ENCODE measurements at places on chromosomes 5 and 9.
A peak's percentile ranks its signal among the peaks of the same experiment; 100 is the strongest.

- no peak for DNase-seq
Measured at GRCh38 chr9:133956520-133957076, 35.5 kb downstream of the VAV2 start.

DNA sequence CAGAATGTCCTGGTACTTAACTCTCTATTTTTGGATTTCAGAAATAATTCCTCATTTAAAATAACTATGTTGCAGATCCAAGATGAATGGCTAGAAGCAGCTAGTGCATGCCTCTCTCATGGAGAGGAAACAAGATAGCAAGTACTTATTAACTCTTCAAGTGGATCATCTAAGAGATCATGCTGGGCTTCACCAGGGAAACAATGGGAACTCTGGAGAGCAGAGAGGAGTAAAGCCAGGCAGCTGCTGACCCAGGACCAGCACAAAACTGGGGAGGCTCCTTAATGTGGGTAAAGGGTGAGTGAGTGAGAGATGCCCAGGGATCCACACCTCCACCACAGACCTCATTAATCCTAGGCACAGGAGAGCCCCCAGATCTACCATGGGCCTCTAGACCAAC, 897.8 kb upstream of the ACO1 start:
- no peak for DNase-seq

DNA sequence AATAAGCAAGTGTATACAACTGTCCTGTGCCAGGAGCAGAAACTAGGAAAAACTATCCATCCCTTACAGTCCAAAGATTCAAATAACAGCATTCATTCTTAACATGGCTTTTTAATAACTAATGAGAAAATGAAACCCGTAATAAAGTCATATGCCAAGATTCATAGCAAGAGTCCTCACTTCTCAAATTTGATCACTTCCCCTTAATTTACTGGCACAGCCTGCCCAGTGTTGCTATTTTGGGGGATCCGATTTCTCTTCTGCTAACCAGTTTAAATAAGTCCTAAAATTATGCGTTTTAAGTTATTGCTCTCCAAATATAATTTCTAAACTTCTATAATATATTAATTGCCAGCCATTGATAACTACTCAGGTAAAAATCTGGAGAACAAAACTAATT, 177.0 kb upstream of the PTGER4 start:
- no peak for DNase-seq

DNA sequence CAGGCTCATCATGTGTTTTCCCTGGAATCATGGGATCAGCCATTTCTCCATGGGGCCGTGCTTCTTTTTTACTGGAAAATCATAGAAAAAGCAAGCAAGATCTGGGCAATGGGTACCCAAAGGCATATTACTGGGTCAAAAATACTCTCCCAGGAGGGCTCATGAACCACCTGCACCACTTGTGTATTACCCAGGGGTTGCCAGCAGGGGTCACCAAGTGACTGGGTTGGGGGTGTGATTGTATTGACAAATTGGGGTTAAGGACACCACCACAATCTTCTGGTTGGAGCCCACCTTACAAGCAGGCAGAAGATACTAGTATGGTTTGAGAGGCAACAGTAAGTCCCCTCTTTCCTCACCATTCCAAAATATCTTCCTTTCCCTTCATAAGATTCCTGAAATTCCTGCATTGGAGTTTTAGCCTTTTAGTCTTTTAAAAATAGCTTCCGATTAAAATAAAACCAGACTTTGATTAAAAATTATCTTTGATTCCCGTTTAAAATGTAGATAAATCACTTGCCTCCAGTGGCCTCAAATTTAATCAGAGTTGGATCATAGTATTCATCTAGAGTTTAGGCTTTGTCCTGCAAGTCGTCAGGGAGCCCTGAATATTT, 603.3 kb downstream of the KIF4B start:
- DNase-seq: no peak

DNA sequence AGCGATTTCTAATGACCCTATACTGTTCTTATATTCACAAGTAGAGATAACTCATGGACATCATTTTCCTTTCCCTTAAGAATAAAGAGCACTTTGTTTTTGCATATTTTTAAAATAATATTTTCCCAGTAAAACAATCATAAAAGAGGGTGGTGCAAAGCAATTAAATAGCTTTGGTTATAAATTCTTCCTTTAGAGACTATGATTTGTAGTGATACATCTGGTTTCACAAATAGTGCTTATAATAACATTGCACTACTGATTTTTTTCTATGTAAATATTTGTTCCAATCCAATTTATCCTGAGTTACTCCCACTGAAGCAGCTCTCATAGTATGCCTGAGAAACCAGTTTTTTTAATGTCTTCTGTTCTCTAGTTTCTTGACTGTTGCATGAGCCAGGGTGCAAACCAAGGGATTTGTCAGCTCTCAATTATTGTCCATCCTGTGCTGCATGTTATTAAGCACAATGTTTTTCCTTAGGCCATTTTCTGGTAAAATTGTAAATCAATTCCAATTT, 74.7 kb downstream of the LURAP1L start:
- peak; percentile 4 for DNase-seq

GRCh38 chr5:132812123-132812765, 858 bp upstream of the SOWAHA start:
- no peak for DNase-seq

DNA sequence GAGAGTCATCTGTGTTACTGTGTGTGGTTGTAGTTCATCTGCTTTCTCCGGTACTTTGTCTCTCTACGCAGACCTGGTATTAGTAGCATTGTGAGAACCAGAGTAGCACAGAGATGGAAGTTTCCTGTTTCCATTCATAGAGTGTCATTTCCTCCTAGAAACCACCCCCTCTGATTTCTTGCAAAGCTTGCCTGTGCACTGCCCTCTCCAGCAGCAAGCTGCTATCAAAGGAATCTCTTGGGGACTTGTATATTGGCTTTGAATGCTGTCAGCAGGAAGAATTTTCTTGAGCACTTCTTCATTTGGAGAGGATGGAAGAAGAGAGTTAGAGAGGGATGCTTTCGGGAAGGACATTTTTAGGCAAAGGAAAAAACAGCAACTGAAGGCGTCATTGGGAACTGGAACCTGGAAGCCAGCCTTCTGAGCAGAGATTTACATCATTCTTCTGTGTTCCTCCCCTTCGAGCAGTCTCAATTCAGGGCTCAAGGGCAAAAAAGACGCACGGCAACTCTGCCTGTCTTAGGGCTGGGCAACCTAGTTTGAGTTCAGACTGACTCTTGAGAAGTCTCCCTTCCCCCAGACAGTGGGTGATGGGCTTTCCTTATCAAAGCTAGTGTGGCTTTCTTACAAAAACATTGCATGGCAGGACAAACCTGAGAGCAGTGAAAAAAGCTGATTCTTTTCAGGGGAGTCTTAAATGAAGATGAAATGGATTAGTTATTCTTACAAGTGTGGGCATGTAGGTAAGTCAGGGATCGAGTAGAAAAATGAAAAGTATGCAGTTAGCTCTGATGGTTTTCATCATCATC, 226.3 kb downstream of the AOPEP start:
- DNase-seq: no peak

DNA sequence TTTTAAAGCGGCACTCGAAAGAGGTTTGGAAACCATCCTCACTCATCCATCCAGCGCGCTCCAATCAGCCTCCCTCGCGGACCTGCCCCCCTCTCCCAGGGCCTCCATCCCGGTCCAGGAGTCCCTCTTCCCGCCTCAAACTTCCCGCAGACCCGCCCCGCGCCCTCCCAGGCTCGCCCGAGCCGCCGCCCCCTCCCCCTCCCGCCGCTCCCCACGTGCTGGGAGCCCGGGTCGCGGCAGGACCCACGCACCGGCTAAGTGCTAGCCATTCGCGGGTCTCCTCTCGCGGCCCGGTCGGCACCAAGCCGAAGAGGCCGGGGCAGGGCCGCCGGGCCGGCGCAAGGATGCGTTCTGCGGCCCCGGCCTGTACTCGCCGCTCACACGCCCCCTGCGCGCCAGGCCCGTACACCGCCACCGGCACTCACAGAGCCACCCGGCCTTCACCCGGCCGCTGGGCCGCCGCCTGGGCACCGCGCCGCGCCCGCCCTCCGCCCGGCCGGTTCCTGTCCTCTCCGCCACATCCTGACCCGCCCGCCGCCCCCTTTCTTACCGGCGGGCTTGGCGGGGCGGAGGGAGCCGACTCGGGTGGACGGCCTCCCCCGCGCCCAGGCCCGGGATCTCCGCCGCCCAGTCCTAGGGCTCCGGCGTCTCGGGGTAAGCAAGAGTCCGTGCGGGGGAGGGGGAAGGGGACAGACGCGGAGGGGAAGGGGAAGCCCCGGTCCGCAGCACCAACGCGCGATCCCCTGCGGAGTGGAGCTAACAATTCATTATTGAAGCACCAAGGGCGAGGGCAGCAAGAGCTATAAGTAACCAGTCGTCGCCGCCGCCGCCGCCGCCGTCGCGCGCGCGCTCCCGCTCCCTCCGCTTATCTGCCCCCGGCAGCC, 576 bp downstream of the CHD1 start:
- no peak for DNase-seq
